ENCODE measurements at places on chromosomes 12 and 14. TPM values are rescaled to one million over a fixed set of nuclear protein-coding genes. Genes with fewer than 3 reads are reported as not detected.
A peak's percentile ranks its signal among the peaks of the same experiment; 100 is the strongest.

DNA sequence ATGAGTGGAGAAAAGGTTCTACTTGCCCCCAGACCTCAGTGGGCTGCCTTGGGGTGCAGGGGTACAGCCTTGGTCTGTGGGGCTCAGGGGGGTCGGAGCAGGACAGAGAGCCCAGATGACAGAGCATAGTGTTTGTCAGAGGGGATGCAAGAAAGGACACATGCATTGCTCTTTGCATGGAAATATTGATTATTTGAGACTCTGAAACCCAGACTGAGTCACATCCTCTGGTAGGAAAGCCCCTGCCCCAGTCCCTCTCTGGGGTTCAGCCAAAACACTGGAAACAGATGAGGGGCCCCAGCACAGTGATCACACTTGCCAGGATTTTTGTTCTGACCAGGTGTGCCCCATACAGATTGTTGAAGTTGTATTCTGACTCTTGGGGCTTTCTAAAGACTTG, 1094.4 kb downstream of the BCL11B start:
- DNase-seq, result no peak

- DNase-seq, result peak; percentile 68
These were observed 58.7 kb downstream of the DRAM1 start for GRCh38 chr12:101935890-101936746.

The CARMIL3 gene
- 0.10 TPM for total RNA-seq

GRCh38 chr14:60632777-60633176, 16.5 kb downstream of the SIX1 start:
- DNase-seq, result no peak

The HOXC5 gene
- not detected for total RNA-seq
